ENCODE measurements at places on chromosomes 11 and 22. TPM values are rescaled to one million over a fixed set of nuclear protein-coding genes. Genes with fewer than 3 reads are reported as not detected.

DNA sequence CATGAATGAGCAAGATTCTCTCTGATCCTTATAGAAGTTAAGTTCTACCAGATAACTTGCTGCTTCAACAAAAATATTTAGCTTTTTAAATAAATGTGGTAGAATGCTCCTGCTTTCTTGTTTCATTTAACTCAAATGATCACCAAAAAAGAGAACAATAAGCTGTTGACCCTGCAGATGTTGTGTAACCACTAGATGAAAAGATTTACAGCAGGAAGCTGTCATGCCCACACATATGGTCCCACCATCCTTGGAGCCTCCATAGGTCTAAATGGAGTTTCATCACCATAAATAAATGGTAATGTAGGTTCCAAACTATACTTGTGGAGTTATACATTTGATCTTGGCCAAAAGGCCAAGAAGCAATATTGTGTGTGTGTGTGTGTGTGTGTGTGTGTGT lies 118.8 kb downstream of the RRAS2 start:
- no peak for DNase-seq

DNA sequence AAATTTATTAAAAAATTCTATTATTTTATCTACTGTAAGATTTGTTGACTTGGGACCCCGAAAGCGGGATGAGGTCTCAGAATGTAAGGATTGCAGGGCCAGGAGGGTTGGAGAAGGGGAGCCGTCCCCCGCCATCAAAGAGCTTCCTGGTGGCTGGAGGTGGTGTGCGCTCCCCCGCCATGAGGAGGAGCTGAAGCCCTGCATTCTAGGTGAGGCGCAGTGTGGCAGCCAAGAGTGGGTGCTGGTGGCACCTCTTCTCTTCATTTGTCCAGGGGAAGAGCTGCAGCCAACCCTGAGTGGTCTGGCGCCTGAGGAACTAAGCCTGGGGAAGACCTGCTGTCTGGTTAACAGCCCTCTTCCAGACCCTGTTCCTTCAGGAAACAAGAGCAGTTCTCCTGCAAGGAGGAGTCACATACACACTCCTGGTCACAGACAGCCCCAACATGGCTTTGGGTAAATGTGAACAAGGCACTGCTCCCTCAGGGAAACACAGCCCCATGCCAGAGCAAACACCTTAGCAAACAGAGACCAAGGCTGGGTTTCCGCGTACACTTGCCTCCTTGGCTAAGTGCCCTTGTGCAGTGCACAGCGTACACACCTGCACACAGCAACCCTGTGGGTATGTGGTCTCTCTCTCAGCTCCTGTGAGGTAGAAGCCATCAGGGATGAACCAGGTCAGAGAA lies 17.3 kb downstream of the RTN4RL2 start:
- no peak for DNase-seq

The LUZP2 gene
- 13.5 TPM for polyA plus RNA-seq

- DNase-seq: no peak
Measured at GRCh38 chr22:38793317-38793716, 626 bp downstream of the DNAL4 start.

GRCh38 chr22:30309951-30310741 lies 16.6 kb downstream of the TBC1D10A start:
- no peak for DNase-seq

Data from left renal pelvis (tissue), 4 donors.